ENCODE measurements at places on chromosomes 7 and 10.

GRCh38 chr7:37495574-37496184, 47.0 kb upstream of the ELMO1 start:
- no peak overlapping the region for H3K4me3 ChIP-seq
- no peaks in the 10 kb centered on the region for H3K36me3 ChIP-seq
- peaks cover 7% of the 10 kb centered on the region for H3K4me1 ChIP-seq
- H3K27me3 ChIP-seq: no peaks in the 10 kb centered on the region

- H3K27ac ChIP-seq: no peak overlapping the region
These were observed 15.8 kb downstream of the TSPAN12 start for GRCh38 chr7:120842121-120842621.

DNA sequence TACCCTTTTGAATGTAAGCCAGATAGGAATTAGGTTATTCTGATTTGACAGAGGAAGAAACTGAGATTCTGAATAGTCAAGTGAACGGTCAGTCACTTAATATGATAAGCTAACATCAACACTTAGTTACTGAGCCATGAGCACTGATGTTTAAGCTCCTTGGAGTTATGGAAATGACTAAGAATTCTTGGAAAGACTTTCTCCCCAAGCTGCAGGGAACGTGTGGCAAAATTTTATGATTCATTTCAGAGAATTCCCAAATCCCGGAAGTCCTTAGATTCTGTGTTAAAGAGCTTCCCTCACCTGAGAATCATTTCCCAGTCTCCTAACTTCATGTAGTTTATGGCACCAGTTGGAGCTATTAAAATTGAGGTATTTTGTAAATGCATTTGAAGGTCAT, 330.9 kb downstream of the XPNPEP1 start:
- no peaks in the 10 kb centered on the region for H3K27me3 ChIP-seq
- H3K36me3 ChIP-seq: no peaks in the 10 kb centered on the region
- no peak overlapping the region for H3K4me3 ChIP-seq
- H3K27ac ChIP-seq: no peak overlapping the region
- no peak for DNase-seq

- peaks cover 47% of the 10 kb centered on the region for H3K27me3 ChIP-seq
- H3K4me3 ChIP-seq: no peak overlapping the region
- peaks cover 5% of the 10 kb centered on the region for H3K4me1 ChIP-seq
- DNase-seq: no peak
- H3K27ac ChIP-seq: no peak overlapping the region
These were observed 2.1 kb upstream of the RAPGEF5 start for GRCh38 chr7:22358820-22359697.

- H3K36me3 ChIP-seq: no peaks in the 10 kb centered on the region
- peaks cover 7% of the 10 kb centered on the region for H3K27me3 ChIP-seq
- H3K4me1 ChIP-seq: peaks cover 3% of the 10 kb centered on the region
- no peak for DNase-seq
- no peak overlapping the region for H3K4me3 ChIP-seq
These were observed 7.8 kb upstream of the PTPN12 start for GRCh38 chr7:77529279-77529678.

DNA sequence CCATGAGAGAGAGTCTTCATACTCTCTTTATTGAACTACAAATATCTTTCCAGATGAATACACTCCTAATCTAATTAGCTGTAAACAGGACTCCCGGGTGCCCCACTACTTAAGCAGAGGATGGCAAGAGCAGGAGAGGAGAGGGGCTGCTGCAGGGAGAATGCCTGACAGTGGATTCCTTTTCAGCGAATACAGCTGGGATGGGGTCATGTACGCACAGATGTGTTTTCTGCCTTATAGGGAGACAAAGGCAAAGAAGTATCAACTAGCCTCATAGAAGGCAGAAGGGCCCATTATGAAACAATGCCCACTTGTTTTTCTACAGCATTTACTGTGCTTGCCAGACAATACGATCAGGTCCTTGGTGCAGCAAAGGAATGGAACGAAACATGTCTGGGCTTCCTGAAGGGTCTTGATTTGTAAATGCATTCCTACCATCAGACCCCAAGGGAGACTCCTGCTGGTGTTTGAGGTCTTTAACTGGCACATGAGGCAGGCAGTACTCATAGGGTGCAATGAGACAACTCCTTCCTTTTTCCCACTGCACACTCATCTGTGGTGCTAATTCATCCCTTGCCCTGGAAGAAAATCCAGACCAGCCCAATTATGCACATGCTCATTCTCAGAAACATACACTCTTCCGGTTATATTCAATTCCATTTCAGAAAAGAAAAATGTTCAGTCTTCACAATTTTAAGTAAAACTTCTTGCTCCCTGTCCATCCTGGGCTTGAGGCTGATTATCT, 117.1 kb downstream of the AOAH start:
- no peak for DNase-seq
- no peak overlapping the region for H3K27ac ChIP-seq
- no peak overlapping the region for H3K4me3 ChIP-seq
- peaks cover 18% of the 10 kb centered on the region for H3K4me1 ChIP-seq

- H3K27me3 ChIP-seq: peaks cover 17% of the 10 kb centered on the region
- no peaks in the 10 kb centered on the region for H3K36me3 ChIP-seq
- H3K4me3 ChIP-seq: no peak overlapping the region
- H3K4me1 ChIP-seq: no peaks in the 10 kb centered on the region
- no peak for DNase-seq
These were observed 262.8 kb downstream of the SLC25A13 start for GRCh38 chr7:96059075-96059474.

Data from activated CD4-positive, alpha-beta memory T cell treated with anti-CD3 and anti-CD28 coated beads, Interleukin-2, amount 10 ng/mL, durations not matched to agents 7 days and 5 days (primary cell).